ENCODE measurements at places on chromosomes 13 and 19.

DNA sequence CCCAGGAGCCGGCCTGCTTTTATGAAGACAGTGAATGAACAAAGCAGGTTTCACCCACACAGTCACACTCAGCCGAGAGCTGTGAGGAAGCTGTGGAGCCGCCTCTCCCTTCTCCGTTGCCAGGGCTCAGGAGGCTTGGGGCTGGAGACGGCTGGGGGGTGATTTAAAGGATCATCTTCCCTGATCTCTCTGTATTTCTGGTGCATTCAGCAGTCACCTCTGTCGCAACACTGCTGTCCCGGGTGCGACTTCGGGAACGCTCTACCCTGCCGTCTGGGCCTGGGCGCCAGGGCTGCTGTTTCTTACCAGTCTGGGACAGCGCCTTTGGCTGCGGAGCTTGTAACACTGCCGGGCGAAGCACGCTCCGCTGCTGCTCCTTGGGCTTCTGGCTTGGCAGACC is 18.1 kb downstream of the CAPS start:
- DNase-seq = no peak

GRCh38 chr13:28942906-28943305 is 122.8 kb downstream of the MTUS2 start:
- DNase-seq = no peak

DNA sequence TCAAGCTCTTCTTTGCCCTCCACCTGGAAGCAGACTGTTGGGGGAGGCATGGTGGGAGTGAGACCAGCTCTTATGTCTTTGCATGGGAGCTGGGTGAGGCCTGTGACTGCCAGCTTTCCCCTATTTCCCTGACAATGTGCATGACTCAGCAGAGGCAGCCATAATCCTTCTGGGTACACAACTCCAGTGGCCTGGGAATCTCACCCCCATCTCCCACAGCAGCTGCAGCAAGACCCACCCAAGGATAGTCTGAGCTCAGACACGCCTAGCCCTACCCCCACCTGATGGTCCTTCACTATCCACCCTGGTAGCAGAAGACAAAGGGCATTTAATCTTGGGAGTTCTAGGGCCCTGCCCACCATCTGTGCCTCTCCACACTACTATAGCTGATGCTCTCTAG is 41.4 kb upstream of the FGF14 start:
- DNase-seq = no peak

DNA sequence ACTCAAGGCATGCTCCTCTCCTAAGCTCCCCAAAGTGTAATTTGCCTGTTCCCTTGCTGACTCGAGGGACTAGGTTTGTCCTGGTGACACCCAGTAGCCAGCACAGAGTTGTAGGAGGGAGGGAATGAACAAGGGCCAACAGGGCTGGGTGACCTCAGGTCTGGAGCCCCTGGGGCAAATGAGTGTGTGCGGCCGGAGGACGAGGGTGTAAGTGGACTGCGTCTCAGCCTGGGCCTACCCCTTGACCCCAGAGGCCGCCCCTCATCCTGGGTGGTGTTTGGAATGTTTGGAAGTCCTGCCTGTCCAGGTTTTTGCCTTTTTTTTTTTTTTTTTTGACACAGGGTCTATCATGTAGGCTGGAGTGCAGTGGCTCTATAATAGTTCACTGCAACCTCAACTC is 1.3 kb upstream of the ZNF653 start:
- no peak for DNase-seq

DNA sequence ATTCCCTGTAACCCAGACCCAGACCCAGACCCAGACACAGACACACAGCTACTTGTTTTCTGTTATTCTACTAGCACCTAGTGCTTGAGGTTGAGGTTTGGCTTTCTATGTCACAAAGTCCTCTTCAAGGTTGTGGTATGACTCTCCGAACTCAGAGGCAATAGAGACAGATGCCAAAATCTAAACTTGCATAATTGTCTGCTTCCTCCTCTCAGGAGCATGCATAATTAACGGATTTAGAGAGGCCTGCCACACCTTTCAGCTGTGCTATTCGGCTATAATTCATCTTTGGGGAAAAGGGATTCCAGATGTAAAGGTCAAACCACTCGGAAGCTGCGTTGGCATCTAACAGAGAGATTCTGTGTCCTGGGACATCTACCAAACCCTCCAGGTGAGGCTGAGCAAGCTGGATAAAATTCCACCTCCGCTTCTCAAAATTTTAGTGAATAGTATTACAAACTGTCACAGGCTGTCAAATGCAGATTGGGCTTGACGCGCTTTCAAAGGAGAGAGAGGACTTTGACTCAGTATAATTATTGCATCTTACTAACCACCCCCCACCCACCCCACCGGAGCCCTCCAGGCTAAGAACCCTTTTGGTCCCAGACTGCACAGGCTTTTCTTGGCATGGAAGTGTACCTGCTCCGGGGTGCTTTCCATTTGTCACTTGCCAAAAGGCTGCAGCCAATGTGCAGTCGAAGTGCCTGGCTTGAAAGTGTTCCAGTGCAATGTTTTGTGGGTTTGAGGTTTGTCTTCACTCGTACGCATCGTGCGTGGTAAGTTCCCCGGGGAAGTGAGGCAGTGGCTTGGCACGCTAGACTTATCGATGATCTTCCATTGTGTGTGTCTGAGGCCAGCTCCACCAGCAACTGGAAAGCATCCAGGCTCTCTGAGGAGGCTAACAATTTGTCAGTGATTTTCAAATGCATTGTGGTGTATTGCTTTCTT is 194.1 kb downstream of the TDRD3 start:
- DNase-seq = no peak

DNA sequence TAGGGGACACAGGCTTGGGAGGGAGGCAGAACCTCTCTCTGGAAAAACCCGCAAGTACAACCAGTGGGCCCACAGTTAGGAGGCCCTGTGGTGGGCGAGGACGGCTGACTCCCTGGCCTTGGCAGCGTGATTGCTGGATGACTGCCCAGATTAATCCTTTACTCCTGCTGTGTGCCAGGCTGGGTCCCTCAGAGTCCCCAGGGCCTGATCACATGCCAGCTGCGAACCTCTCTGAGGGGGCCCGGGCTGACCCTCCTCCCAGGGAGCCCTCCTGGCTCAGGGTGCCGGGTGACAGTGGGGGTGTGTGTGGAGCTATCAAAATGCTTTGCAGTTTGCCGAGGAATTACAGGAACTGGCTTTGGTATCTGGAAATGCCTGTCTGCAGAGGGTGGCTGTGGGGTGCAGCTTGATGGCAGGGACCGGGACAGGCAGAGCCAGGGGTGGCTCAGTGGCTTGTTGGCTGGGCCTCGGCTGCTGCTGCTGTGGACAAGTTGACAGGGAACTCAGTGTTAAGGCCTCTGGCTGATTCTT is 48.9 kb downstream of the DNM2 start:
- DNase-seq = no peak

DNA sequence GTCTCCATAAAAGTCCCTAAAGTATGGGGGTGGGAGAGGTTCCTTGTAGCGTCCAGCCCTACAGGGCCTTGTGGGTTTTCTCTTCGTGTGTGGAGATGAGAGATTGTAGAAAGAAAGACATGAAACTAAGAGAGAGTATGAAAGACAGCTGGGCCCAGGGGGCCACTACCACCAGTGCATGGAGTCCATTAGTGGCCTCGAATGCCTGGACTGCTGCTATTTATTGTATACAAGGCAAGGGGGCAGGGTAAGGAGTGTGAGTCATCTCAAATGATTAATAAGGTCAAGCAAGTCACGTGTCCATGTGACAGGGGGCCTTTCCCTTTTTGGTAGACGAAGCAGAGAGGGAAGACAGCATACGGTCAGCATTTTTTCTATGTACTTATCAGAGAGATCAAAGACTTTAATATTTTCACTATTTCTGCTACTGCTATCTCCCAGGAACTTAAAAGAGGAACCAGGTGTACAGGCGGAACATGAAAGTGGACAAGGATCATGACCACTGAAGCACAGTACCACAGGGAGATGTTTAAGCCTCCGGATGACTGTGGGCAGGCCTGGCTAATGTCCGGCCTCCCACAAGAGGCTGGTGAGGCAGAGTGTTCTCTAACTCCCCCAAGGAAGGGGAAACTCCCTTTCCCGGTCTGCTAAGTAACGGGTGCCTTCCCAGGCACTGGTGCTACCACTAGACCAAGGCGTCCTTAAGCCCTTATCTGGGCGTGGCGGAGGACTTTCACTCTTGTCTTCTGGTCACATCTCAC is 25.5 kb downstream of the FGF21 start:
- peak; percentile 65 for DNase-seq

- DNase-seq = peak; percentile 10
Measured at GRCh38 chr13:30963791-30964190, 31.3 kb downstream of the TEX26 start.

GRCh38 chr13:60229708-60230272 is 66.1 kb upstream of the DIAPH3 start:
- no peak for DNase-seq

DNA sequence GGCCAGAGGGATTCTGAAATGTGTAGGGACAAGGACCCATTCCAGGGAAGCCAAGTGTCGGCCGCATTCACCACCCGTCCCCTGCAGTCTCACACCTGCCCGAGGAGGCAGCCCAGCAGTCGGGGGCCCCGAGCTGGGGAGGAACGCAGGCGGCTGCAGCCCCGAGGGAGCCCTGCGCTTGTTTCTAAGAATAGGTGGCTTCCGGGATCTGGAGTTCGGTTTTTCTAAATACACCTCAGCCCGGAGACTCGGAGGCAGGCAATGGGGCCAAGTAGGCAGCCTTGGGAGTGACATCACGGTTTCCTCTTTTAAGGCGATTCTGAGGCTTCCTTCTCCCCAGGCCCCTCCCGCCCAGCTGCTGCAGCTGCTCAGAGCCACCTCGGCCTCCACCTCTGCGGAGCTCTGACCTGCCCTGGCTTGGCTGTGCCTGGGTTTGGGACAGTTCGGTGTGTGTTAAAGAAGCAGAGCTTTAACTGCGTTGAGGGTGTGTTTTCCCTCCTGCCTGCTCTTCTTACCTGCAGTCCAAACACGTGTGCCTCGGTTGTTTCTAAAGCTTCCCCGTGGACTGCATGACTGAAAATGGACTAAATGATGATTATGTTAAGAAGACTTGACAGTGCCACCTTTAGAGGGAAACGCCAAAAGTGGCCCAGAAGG is 80.5 kb downstream of the COL4A2 start:
- peak; percentile 59 for DNase-seq
